Activated T-helper 1 cell treated with anti-CD3 and anti-CD28 coated beads, Interleukin-2, amount 50 U/mL, for 16 hours (primary cell): ENCODE measurements at places on chromosomes 16 and 17.

GRCh38 chr16:72110662-72111615 is 17.3 kb downstream of the DHX38 start:
- no peak for DNase-seq

GRCh38 chr17:2801841-2802240 is 5.6 kb downstream of the RAP1GAP2 start:
- no peak for DNase-seq

GRCh38 chr17:36197387-36197703 is 787 bp upstream of the CCL3L1 start:
- DNase-seq, result no peak

GRCh38 chr17:30829022-30829421 is 2.7 kb upstream of the ATAD5 start:
- no peak for DNase-seq

DNA sequence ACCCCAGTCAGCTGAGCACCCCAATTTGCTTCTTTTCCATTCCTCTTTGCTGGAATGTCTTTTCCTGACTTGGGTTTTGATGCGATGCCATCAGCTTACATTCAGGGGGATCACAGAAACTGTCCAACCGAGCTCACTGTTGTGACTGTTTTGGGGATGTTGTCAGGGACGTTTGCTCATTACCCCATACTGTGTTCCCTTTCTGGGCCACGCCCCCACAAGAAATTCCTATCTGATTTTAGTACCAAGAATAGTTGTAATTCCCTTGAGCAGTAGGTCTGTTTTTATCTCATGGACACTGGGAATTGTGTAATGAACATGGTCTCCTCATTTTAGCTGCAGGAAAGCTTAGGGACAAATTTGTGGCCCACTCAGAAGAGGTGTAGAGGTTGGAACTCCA is 2.6 kb upstream of the NTN1 start:
- no peak for DNase-seq

DNA sequence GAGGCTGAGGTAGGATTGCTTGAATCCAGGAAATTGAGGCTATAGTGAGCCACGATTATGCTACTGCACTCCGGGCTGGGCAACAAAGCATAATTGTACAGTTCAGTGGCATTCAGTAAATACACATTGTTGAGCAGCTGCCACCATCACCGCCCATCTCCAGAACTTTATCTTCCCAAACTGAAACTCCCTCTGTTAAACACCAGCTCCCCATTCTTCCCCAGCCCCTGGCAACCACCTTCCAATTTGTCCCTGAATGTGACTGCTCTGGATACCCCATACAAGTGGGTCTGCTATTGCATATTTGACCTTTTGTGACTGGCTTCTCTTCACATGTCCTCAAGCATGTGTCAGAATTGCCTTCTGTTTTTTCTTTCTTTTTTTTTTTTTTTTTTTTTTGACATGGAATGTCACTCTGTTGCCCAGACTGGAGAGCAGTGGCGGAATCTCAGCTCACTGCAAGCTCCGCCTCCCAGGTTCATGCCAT is 2.9 kb downstream of the RPL38 start:
- DNase-seq, result no peak

GRCh38 chr17:49717371-49717861 is 9.7 kb upstream of the SLC35B1 start:
- no peak for DNase-seq

DNA sequence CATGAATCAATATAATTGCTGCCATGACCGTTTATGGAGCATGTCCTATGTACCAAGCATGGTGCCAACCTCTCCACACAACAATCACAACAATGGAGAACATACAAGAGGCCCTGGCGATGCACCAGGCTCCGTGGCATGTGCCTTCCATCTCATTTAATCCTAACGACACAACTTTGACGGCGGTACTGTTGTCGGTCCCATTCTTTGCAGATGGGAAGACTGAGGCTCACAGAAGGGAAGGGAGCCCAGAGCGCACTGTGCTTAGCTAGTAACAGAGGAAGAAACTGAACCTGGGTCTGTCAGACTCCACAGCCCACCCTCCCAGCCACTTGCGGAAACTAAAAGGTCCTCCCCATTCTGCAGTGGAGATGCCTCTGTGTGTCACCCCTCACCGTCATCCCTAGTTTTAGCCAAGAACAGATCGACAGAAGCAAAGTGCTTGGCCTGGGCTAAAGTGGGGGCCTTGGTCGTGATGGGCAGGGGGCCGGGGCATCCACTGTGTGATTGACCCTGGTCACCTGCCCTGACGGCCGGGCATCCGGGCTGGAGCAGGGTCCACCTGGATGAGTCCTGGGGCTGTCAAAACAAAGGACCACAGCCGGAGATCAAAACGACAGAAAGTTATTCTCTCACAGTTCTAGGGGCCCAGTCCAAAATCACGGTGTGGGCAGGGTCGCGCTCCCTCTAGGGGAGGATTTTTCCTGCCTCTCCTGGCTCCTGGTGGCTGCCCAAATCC is 183.9 kb downstream of the C16orf95 start:
- DNase-seq, result no peak

DNA sequence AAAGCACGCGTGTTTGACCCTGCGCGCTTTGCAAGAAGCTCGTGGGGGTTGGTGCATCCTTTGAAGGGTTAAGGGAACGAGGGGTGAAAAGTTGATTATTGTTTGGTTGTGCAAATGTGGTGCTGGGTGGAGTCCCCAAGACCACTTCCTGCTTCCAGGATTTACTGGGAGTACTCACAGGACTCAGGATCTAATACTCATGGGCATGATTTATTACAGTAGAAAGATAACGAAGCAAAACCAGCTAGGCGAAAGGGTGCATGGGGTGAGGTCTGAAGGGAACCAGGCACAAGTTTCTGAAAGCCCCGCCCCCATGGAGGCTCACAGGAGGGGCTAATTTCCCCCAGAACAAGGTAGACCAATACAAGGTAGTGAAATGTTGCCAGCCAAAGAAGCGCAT is 58.8 kb downstream of the RPTOR start:
- no peak for DNase-seq

- no peak for DNase-seq
These were observed 9.8 kb downstream of the CMTM3 start for GRCh38 chr16:66614161-66614802.

GRCh38 chr17:17380145-17380925 is 77.2 kb downstream of the NT5M start:
- DNase-seq, result no peak

- no peak for DNase-seq
These were observed 95.1 kb downstream of the METRNL start for GRCh38 chr17:83174362-83175118.

- no peak for DNase-seq
These were observed 2.8 kb downstream of the EMP2 start for GRCh38 chr16:10577305-10578202.

GRCh38 chr16:77113835-77114234 is 77.2 kb upstream of the MON1B start:
- no peak for DNase-seq

DNA sequence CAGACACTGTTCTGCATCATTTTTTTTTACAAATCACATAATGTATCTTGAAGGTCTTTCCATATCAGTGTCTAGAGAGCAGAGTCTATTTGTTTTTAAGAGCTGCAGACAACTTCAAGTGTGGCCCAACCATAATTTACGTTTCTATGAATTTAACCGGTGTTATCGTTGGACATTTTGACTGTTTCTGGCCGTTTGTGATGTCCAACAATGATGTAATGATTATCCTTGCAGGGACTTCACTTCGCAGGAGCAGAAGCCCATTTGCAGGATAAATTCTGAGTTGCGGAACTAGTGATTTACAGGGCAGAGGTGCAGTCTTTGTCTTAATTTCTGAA is 26.9 kb upstream of the HLF start:
- DNase-seq, result no peak

DNA sequence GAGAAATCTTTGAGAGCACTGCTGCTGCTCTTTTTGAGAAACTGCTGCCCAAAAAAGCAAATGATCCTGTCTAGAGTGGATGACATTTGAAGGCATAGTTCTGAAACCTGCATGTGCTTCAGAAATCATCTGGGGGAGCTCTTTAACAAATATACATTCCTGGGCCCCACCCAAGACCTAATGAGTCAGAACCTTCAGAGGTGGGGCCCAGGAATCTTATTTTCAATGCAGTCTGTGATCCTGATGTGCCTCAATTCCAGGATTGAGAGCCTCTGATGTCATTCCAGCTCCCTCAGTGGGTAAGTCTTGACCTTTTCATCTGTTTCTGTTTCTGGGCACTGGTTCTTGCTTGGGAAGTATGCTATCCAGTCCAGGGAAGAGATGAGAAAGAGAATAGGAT is 42.3 kb downstream of the HNF1B start:
- no peak for DNase-seq

- DNase-seq, result no peak
These were observed 24.9 kb downstream of the PLCD3 start for GRCh38 chr17:45107293-45108010.

- DNase-seq, result no peak
These were observed 532 bp downstream of the KDM6B start for GRCh38 chr17:7834542-7834956.

DNA sequence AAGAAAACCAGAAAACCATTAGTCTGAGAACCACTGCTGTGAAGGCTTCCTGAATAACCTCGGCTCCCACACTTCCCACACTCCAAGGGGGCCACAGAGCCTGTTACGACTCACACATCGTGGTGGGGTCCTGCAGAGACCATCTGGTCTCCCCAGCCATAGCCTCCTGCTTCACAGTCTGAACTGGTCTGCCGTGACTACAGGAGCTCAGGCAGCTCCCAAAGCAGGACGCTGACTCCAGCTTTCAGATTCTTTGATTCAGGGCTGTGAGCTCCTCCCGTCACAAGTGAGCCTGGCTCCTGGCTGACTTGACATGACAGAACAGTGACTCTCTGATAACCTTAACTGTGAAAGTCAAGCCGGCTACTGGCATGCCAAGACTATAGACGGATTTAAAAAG is 37.8 kb downstream of the CYB5D2 start:
- no peak for DNase-seq

DNA sequence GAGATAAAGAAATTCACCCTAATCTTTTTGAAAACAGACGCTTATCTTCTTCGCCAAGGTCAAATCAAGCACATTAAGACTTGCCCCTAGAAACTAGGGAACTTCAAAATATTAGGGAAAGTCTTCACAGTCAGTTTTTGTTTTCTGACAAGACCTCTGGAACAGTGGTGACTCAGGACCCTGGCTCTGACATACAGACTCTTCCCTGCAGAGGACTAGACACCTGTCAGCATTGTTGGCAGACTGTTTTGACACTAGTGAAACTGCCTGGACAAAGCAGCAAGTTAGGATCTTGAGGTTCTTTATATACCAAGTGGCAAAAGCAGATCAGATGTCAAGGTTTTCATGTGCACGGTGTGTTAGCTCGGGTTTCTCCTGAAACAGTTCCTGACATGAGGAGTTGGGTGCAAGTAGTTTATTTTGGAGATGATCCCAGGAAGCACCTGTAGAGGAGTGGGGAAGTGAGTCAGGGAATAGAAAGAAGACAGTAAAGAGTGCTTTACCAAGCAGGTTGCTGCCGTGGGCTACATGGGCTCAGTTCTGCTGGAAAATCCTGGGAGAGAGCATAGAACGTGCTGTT is 182.0 kb upstream of the IRX5 start:
- no peak for DNase-seq

- no peak for DNase-seq
These were observed 76.2 kb upstream of the CDC42EP4 start for GRCh38 chr17:73387746-73388577.

DNA sequence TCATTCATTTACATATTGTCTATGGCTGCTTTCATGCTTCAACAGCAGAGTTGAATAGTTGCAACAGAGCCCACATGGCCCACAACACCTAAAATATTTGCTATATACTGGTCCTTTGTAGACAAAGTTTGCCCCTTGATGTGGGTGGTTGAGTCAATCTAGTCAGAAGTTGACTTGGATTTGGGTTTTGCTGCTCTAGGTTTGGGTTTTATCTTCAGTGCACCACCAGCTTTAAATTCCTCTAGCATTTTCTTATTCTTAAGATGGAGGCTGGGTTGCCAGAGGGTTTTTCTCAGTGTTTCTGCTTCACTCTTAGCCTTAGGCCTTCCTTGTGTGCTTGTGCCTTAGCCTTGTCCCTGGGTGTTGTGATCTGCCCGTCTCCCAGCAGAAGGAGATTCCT is 51.0 kb downstream of the CCDC182 start:
- DNase-seq, result no peak

GRCh38 chr16:56781528-56781961 is 51.6 kb downstream of the NUP93 start:
- DNase-seq, result no peak

DNA sequence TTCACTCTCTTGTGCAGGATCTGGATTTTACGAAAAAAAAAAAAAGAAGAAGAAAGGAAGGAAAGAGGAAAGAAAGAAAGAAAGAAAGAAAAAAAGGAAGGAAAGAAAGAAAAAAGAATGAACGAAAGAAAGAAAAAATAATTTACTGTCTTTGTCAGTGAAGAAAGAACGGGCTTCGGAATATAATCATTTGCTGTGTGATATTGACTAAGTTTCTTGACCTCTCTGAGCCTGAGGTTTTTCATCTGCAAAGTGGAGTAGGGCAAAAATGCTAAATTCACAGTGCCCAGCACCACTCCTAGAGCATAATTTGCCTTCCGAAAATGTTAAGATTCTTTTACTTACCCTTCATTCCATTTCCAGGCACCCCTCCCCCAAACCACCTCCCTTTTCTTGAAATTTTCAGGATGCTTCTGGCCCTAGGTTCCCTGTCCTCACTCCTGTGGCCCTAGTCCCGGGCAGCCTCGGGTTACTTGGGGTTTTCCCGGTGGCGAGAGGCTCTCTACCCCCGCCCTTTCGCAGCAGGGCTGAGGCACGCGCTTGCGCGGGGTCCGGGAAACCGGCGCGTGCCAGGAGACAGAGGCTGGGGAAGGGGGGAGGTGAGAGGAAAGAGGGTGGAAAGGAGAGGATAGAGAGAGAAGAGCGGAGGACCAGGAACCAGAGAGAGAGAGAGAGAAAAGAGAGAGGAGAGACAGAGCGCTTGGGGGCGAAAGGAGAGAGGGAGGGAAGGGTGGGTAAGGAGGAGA is at the start of gene CNTNAP1:
CNTNAP1 (plus strand) TSS at position 556 of the 746 bp plus-strand sequence. CDS start 299 bp downstream, outside the sequence.
- DNase-seq, result no peak

GRCh38 chr17:65618516-65618915 is 57.1 kb upstream of the AXIN2 start:
- DNase-seq, result no peak

DNA sequence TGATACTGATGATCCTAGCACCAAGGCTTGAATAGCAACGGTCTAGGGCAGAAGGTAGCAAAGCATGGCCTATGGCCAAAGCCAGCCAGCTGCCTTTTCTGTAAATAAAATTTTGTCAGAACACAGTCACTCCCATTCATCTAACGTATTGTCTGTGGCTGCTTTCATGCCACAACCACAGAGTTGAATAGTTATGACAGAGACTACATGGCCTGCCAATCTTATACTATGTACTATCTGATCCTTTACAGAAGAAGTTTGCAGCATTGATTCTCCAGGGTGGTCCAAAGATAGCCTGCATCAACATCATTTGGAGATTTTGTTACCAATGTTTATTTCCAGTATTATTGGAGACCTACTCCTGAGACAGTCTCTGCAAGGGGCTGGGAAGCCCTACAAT is 19.9 kb upstream of the MMD start:
- DNase-seq, result no peak

GRCh38 chr17:75642182-75642783 is 9.0 kb downstream of the SMIM5 start:
- DNase-seq, result no peak

GRCh38 chr17:28970879-28971278 is 19.6 kb upstream of the PHF12 start:
- DNase-seq, result no peak

- DNase-seq, result no peak
These were observed 58.2 kb downstream of the RAP1GAP2 start for GRCh38 chr17:2854143-2855055.
